ENCODE measurements at places on chromosomes 16 and 17. TPM values are rescaled to one million over a fixed set of nuclear protein-coding genes. Genes with fewer than 3 reads are reported as not detected.

The GRAPL gene
- not detected for total RNA-seq

The DLX3 gene
- total RNA-seq = not detected

The GRIN2C gene
- 0.22 TPM for total RNA-seq

The PLA2G10 gene
- not detected for total RNA-seq

The KRTAP9-8 gene
- not detected for total RNA-seq

The PPM1E gene
- total RNA-seq = 0.10 TPM

The PRRT2 gene
- total RNA-seq = 0.44 TPM

The ASIC2 gene
- 2.2 TPM for total RNA-seq

The TMEM107 gene
- total RNA-seq = 21.1 TPM

The LRRC37B gene
- total RNA-seq = 9.0 TPM

The CDH5 gene
- total RNA-seq = 0.23 TPM

The GPR139 gene
- not detected for total RNA-seq

The RCVRN gene
- not detected for total RNA-seq

The NPIPA3 gene
- 1.2 TPM for total RNA-seq

The CDRT15 gene
- not detected for total RNA-seq

The ZP2 gene
- not detected for total RNA-seq

The CLDN6 gene
- 0.24 TPM for total RNA-seq

The EPN3 gene
- 0.23 TPM for total RNA-seq

The ENPP7 gene
- not detected for total RNA-seq

The CACNG3 gene
- not detected for total RNA-seq

The KRT40 gene
- not detected for total RNA-seq

The SEC14L1 gene
- 69.9 TPM for total RNA-seq

The SOX15 gene
- 0.30 TPM for total RNA-seq

The CD300LB gene
- 0.17 TPM for total RNA-seq

The CCL2 gene
- 17.7 TPM for total RNA-seq
